ENCODE measurements at places on chromosomes 7 and 10.

- DNase-seq = no peak
Observed at GRCh38 chr7:108511939-108512338, 14.0 kb downstream of the PNPLA8 start.

DNA sequence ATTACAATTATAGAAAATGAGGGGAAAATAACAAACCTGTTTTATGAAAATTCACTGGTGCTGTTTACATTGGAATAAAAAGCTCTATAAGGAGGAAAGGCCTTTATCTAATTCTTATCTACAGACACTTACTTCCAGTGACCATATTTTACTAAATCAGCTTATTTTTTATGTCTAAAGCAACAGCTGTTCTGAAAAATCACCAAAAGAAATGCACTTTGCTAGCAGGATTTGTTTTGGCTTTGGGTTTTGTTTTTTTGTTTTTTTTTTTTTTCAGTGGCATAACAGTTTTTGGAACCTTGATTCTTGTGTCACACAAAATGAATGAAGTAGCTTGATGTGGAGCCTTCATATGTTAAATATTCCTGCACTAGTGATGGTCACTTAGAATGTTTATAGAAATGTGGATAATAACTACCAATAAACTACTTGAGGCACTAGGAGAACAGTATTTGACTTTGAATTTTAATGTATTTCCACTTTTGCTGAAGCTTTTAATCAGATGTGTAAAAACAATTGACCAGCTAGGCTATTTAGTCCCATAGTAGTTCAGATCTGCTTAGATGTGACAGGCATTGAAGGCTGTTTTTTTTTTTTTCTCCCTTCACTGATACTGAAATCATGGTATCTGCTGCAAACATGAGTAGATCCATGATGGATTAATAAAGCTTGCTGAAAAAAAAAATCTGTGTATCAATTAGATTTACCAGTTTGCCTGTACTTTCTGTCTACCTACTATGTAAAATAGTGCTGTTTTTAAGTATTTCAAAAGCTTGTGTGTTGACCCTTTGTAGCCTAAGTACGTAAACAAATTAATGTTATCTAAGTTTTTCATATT lies 2.8 kb downstream of the ARL4A start:
- DNase-seq = no peak

GRCh38 chr10:117212176-117212575 lies 14.9 kb downstream of the KCNK18 start:
- no peak for DNase-seq

GRCh38 chr10:104681485-104681884 lies 40.4 kb downstream of the SORCS3 start:
- no peak for DNase-seq

DNA sequence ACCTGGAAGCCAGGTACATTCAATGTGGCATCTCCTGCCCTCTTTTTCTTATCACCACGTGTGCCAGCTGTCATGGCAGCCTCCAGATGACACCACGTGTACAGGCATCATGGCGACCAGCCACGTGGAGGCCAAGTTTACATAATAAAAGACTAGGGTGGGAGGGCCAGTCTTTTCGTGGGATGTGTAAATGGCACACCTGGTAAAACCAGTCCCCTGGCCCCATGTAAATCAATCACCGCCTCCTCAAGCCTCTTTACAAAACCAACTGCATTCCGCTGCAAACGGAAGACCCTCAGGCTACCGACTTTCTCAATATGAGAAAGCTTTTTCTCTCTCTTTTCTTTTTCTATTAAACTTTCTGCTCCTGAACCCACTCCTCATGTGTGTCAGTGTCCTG lies 65.1 kb upstream of the PHF14 start:
- DNase-seq = no peak

- DNase-seq = no peak
Observed at GRCh38 chr10:68233046-68233445, 1.1 kb upstream of the ATOH7 start.

DNA sequence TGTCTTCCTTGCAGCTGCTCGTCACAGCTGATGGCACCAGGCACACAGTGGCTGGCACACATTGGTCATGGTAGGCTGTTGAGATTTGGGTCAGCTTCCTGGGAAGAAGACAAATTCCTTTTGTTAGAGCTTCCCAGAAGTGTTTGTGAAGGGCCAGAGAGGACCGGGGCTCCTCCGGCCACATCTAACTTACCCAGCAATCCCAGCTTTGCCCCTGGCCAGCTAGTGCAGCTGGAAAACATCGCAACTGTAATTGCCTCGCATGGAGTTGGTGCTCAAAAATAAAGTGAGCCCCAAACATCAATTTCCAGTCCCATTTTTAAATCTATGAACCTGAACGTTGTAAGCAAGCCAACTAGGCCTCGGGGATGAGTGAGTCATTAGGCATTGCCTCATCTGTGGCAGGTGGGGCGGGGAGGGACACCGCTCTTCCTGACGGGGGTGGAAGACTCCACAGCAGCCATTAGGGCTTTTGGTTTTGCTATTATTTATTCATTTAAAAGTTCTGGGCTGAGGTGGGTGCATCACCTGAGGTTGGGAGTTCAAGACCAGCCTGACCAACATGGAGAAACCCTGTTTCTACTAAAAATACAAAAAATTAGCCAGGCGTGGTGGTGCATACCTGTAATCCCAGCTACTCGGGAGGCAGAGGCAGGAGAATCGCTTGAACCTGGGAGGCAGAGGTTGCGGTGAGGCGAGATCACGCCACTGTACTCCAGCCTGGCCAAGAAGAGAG lies 12.4 kb downstream of the CPA5 start:
- no peak for DNase-seq

DNA sequence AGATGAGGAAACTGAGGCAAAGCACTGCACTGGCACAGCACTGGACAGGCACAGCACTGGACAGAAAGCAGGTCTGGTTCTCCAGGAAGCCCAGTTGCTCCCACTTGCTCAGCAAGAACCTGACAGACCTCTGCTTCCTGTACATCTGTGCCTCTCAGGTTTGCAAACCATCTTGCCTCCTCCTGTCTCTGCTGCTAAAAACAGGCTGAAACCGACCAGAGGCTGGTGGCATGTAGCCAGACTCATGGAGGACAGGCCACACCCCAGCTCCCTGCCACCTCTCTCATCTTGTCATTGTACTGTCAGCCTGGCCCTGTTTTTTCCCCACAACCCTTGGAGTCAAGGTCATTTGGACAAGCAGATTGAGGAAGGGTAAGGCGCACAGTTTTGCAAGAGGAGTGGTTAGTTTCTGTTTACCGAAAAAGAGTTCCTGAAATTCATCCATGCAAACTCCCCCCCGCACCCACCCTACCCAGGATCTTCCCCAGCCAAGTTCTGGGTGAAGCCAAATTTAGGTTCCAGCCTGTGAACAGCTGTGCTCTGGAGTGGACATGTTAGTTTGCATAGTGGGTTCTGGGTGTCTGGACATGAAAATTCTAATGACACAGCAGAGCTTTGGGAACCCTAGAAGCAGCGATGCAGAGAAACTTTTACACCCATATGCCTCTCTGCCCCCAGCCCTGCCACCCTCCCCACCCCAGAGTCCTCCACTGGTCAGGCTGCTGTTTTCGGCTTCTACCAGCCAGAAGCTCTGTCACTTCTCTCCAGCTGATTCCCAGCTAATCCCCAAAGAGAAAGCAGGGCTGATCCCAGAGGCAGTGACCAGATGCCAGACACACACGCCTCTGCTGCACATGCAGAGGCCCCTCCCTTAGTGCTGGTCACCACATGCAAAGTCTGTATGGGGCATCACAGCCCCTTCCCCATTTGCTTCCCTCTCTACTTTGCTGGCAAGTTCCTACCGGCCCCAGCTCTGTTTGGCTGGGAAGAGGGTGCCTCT lies 8.5 kb upstream of the C10orf105 start:
- no peak for DNase-seq

DNA sequence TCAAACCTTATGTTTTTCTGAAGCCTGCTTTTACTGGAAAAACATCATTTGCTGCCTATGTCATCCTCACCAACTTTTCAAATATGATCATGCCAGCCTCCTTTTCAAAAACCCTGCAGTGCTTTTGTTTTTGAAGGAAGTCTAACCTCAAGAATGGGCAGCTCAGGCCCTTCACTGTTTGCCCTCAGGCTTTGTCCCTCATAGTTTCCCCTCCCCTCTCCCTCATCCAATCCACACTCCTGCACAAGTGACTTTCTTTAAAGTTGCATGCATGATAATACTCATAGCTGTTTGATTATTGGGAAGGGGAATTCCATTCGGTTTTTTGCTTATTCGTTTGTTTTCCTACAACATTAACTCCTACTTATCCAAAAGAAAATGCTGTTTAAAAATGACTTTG lies 219.4 kb downstream of the SEMA3E start:
- no peak for DNase-seq

DNA sequence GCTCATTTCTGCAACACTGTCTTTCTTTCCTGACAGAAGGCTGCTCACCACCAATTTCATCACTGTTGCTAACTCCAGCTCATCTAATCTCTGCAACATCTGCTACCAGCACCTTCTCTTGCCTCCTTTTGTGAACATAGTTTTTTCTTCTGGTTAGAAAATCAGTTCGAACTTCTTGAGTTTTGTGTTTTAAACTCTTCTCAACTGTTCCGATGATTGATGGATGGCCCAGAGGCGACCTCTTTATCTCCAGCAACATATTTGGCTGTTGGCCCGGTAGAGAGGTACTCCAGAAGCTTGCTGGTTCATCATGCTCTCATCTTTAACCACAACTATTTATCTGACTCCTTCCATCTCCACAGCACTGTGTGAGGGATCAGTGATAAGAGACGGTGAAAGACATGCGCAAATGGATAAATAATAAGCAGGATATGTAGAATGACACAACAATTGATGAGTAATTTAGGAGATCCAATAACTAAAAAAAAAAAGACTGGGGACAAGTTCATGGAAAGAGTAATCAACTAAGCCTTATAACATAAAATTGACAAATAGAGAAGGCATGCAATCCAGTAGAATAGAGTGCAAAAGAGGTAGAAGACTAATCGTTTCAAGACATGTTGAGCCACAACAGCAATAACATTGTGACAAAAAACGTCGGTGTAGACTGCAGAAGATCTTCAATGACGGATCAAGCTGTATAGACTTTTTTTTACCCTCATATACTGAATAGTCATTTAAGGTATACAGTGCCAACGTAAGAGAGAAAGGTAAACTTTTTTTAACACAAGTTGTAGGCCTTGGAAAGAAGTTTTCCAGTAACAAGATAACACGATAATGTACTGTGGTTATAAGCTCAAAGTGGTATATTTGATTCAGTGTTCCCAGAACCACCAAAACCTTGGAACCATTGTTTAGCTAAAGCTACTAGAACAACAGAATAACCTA lies 152.2 kb downstream of the CRPPA start:
- DNase-seq = no peak

DNA sequence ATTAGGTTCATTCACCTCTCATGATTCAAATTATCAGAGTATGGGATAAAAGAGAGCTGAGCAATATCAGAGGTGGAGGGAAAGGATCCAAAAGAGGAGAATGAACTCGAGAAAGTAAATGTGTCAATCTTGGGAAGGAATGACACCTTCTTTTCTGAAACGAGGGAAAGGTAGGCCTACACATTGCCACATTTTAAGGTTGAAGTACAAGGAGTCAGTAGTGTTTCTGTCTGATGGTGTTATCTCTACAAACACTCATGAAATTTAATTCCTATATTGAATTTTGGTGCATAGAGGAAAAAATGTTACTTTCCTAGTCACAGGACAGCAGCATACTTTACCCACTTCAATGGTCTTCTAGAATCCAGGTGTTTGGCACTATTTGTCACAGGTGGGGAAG lies 90.2 kb downstream of the DNAJB9 start:
- no peak for DNase-seq

GRCh38 chr10:5944389-5945189 lies 32.8 kb downstream of the IL15RA start:
- DNase-seq = peak; percentile 84

DNA sequence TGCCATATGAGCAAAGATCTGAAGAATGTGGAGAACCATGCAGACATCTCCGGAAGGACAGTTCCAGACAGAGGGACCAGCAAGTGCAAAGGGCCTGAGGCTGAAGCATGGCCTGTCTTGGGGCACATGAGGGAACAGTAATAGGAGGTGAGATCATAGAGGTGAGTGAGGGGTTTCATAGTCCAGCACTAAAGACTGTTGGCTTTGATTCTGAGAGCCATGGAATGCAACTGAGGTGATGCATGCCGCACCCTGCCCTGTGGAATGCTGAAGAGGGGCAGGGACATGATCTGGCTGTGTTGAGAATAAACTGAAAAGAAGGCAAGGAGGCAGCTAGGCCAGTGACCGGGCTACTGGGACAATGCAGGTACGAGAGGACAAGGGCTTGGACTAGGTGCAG lies 253.1 kb upstream of the KLF14 start:
- no peak for DNase-seq

- DNase-seq = peak; percentile 75
Observed at GRCh38 chr7:22563621-22564241, 63.7 kb upstream of the STEAP1B start.

- DNase-seq = no peak
Observed at GRCh38 chr10:108812296-108812695, 1111.0 kb downstream of the XPNPEP1 start.

GRCh38 chr7:144513334-144513733 lies 109.8 kb upstream of the NOBOX start:
- DNase-seq = peak; percentile 1

DNA sequence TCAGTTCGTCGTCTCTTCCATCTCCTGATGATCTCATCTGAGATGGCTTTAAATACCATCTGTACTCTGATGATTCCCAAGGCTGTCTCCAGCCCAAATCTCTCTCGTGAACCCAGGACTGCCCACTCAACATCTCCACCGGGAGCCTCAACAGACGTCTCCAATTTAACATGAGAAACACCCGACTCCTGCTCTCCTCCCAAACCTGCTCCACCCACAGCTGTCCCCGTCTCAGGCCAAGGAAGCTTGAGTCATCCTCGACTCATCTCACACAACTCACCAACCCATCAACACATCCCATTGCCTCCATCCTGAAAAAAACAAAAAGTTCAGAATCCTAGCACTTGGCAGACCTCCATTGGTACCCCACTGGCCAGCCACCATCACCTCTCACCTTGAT lies 29.7 kb upstream of the CALN1 start:
- DNase-seq = no peak

DNA sequence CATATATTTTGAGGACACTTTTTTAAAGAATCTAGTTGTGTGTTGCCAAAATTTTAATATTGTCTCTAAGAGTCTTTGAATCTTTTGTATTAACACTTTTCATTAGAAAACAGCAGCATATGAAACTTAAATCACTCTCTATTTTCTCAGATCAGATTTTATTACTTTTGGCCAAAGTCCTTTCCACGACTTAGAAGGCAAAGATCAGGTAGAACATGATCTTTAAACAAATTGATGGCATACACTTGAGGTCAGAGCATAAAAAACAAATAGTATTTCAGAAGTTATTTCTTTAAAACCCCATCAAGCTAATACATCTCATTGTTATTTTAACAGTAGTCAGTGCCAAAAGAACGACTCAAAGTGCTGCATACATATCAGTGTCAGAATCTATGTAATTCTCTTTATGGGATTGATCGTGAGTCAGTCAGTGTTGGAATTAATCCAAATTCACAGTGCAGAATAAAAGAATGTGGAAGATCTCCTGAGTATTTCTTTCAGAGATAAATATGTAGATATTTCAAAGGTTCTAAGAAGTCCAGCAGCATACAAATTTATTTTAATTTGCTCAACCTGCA lies 9.6 kb upstream of the AGMO start:
- no peak for DNase-seq

All from NCI-H146 (cell line).